ENCODE measurements at places on chromosomes 5 and 9.

- DNase-seq, result no peak
Observed at GRCh38 chr5:34891981-34892380, 23.3 kb downstream of the RAD1 start.

- no peak for DNase-seq
Observed at GRCh38 chr9:73402081-73403028, 250.7 kb downstream of the ANXA1 start.

- no peak for DNase-seq
Observed at GRCh38 chr9:115998666-115999065, 154.9 kb upstream of the PAPPA start.

- no peak for DNase-seq
Observed at GRCh38 chr5:177085985-177086653, 596 bp upstream of the FGFR4 start.

DNA sequence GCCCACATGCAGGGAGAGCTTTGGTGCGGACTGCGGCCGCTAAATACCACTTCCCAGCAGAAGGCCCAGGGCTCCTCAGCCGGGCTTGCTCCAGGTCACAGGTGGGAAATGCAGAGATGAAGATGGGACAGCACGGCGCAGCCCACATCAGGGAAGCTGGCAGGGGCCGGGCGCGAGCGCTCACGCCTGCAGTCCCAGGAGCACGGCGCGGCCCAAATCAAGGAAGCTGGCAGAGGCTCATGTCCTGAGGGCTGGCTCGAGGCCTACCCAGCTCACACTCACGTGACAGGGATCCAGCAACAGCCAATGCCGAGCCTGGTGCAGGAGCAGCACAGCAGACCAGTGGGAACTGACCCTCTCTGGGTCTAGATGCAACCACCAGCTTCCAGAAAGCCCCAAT is 16.3 kb downstream of the LPCAT1 start:
- DNase-seq, result no peak

DNA sequence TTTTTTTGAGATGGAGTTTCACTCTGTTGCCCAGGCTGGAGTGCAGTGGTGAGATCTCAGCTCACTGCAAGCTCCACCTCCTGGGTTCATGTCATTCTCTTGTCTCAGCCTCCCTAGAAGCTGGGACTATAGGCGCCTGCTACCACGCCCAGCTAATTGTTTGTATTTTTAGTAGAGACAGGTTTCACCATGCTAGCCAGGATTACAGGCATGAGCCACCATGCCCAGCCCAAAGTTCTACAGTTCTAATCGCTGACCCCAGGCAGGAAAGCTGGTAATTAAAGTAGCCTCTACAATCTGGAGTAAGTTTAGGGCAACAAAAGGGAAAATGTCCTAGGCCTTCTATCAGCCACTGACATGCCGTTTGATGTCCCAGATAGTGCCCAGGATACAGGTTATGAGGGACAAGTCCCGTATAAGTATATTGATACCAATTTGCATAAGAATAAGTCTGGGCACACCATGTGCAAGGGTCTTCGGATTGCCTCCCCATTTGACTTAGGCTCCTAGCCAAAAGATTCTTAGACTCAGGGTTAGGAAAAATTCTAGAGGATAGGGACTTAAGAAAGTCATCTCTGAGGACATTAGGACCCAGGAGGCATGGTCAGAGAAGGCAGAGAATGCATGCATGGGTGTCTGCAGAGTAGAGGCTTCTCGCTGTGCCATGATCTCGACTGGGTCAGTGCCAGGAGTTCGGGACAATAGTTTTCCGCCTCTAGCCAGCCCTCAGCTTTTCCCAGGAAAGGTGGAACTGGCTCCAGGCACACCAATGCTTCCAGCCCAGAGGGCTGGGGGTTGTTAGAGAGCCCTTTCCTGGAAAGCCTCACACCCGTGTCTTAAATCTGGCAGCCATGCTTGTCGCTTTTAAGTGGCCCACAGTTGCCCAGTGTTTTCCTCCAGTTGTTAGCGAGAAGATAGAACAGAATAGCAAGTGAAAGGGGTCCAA is 1111.1 kb downstream of the TAF11L14 start:
- no peak for DNase-seq

GRCh38 chr5:171157775-171158174 is 151.3 kb upstream of the TLX3 start:
- no peak for DNase-seq

DNA sequence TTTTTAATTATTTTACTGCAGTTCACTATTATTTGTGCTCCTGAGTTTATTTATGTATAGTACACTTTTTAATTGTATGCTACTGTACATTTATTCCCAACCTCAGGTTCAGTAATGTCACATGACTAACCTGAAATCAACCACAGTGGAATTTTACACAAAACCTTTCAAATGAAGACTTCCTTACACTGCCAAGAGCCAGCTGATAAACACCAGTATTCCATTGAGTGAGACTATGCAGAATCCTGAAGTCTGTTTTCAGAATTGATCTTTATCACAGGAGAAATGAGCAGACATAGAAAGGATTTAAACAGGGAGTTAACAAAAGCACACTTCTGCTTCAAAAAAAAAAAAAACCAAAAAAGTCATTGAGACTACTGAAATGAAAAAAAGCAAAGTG is 219.5 kb downstream of the PRR16 start:
- no peak for DNase-seq

DNA sequence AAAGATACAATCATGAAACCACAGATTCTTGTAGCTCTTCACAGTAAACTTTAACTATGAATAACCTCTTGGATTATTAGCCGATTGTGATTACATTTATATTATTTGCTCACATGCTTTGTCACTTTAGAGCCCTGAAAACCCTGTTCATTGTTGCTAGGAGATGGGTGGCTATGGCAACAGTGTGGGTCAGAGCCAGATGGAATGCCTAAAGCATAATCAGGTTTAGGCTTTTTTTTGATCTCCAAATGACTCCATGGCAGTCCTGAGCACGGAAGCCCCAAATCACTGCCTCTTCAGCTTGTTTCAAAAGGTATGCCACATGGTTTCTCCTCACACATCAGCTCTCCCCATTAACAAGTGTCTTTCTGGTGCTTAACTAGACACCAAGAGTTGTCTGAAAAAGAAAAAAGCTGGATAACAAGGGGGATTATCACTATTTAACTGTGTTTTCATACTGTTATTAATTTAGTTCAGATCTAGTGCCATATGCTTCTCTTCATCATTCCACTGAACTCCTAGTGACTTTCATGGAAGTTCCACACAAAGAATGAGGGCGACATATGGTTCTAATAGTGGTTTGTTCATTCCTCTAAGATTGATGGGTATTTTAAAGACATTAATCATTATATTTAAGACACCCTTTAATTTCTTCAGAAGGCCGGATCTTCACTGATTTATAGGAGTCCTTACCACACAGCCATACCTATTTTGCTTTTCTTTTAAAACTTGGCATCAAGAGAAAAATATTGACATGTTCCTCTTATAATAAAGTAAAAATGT is 88.8 kb upstream of the PAM start:
- DNase-seq, result no peak

DNA sequence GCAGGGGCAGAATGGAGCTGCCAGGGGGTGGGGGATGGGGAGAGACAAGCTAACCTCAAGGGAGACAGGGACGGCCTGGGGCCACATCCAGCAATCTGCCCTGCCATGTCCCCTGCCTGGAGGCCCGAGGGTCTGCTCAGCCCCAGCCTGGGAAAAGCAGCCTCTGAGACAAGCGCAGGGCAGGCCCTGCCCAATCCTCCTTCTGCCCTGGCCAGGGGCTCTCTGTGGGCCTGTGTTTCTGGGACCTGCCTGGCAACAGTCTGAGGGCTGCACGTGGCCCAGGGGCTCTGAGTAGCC is 13.9 kb upstream of the QSOX2 start:
- no peak for DNase-seq

DNA sequence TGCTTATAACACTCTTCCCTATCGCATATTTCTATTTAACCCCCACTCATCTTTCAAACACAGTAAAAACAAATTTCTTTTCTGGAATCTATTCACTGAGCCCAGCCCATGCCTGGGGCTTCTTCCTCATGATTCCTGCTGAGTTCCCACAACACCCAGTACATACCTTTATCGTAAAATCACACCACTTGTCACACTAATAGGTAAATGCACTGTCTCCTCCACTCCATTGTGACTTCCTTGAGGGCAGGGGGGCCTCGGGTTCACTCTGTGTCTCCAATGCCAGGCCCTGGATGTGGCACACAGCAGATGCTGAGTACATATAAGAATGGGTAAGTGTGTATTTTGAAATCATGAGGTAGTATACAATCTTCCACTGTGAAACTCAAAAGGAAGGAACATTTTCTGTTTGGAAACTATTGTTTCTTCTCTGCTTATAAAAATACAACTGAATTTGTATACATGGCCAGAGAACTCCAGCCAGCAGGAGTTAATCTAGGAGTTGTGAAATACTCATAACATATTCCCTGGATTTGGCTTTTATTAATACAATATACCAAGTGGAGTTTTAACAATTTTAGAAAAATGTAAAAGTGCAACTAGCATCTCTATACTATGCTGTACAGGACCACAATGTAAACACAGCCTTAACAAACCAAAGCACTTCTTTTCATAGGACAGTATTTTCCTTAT is 7.2 kb downstream of the PLK2 start:
- DNase-seq, result no peak

DNA sequence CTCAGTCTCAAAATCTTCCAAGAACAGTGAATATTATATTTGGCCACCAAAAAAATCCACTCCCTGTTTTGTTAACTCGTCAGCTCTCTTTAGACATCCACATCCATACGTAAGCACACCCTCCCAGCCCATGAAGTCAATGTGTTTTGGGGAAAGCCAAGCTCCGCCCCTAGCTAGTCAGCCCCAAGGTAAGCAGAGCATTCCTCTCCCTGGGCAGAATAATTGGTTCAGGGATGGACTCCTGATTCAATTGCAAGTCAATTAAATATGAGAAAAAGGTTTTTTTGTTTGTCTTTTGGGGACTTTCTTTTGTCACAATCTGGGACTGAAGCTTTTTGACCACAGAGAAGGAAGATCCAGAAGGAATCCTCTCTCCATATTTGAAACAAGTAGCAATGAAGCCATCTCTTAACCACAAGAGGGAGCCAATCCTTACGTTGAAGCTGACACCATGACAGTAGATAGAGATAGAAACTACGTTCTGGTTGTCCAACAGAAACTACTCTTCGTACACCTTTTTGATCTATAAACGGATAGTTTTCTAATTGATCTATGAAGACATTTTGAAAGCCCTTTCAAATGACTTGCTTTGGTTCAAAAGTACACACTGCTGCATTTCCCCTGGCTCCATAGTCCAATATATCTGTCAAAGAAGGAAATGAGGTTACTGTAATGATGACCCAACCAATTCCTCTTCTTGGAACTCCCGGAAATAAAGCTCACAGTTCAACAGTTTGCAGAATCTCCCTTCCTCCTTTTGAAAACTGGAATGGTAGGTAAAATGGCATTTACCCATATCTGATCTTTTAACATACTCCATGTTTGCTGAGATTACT is 166.4 kb downstream of the TLE1 start:
- peak; percentile 17 for DNase-seq

All from mucosa of gallbladder (tissue), 1 donor.